Activated T-helper 1 cell treated with anti-CD3 and anti-CD28 coated beads, Interleukin-12 subunit alpha, Interleukin-12 subunit beta, Interleukin-2, Interleukin-4 antibody, amounts not matched to agents 30 ng/mL and 10 ng/mL and 1 ng/mL, durations not matched to agents 14 hours and 24 hours and 36 hours (primary cell): ENCODE measurements at places on chromosomes 1 and 21. TPM values are rescaled to one million over a fixed set of nuclear protein-coding genes. Genes with fewer than 3 reads are reported as not detected.

- DNase-seq: no peak
Measured at GRCh38 chr1:113935970-113936369, 6.8 kb downstream of the HIPK1 start.

DNA sequence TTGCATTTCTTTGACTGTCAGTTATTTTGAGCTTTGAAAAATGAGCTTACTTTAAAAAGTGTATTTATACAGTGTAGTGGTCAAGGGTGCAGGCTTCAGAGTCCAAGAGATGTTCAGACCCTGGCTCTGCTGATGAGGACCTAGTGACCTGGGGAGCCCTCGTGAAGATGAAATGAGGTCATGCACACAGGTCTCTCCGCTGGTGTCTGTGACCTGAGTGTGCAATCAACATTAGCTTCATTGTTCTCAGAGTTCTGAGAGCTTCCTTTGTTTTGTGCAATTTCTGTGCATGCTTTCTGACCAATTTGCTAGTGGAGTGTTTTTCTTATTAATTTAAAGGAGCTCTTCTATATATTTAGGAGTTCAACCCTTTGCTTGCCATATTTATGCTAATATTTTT is 71.3 kb downstream of the RIPK4 start:
- no peak for DNase-seq

GRCh38 chr1:92459871-92460320 is 26.8 kb downstream of the GFI1 start:
- DNase-seq: no peak

- peak; percentile 74 for DNase-seq
Measured at GRCh38 chr1:154324669-154325582, at the start of gene ATP8B2. Gene ATP8B2, plus strand, starts transcription at chr1:154325525. Its CDS starts 2,617 bp downstream, at chr1:154328142.

DNA sequence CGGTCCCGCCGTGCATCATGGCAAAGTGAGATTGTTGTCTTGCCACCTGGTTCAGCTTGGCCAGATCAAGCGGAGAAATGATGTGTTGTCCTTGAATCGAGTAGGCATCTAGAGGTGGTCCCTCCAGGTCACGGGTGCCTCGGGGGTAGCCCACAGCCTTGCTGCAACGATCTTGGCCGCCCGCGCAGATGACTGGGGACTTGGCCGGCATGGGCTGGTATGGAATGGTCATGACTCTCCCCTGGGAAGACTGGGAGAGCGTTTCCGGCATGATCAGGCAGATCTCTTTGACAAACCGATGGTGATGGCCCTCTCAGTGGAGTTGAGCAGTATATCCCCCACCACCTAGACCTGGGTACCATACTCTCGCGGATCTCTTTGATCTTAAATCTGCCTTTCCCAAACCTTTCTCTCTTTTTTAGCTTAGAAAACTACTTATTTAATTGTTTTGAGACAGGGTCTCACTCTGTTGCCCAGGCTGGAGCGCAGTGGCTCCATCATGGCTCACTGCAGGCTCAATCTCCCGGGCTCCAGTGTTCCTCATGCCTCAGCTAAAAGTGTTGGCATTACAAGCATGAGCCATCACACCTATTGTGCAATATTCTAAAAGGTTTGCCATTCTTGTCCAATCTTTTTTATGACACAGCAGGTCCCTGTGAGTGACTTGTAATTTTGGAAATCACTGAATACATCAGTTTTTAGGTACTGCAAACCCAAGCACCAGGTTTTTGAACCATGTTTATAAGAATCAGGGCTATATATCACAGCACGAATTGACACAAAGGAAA is 9.4 kb upstream of the ELAPOR1 start:
- DNase-seq: no peak

DNA sequence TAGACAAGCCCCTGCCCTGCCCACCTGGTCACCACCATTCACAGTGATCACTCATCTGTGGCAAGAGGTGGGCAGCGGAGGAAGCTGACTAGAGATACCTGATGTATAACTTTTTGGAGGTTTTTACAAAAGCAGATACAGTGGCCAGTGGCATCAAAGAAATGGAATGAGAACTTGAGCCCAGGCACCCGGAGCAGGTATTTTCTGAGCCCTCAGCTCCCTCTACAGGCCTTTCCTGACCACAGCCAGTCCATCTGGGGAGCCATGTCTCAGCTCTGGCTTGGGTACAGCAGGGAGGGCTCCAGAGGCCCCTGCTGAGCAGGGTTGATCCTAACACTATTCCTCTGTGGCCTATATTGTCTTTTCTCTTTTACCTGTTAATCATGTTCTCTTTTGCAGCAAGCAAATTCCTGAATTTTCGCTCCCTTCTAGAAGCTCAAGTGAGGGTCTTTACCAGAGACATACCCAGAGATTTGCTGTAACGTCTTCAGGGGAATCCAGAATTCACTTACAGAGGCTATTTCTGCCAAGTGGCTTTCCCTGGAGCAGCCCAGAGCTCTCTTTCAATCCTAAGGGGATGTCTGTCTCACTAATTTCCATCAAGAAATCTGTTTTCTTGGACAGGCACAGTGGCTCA is 27.3 kb downstream of the GPR157 start:
- DNase-seq: peak; percentile 18

DNA sequence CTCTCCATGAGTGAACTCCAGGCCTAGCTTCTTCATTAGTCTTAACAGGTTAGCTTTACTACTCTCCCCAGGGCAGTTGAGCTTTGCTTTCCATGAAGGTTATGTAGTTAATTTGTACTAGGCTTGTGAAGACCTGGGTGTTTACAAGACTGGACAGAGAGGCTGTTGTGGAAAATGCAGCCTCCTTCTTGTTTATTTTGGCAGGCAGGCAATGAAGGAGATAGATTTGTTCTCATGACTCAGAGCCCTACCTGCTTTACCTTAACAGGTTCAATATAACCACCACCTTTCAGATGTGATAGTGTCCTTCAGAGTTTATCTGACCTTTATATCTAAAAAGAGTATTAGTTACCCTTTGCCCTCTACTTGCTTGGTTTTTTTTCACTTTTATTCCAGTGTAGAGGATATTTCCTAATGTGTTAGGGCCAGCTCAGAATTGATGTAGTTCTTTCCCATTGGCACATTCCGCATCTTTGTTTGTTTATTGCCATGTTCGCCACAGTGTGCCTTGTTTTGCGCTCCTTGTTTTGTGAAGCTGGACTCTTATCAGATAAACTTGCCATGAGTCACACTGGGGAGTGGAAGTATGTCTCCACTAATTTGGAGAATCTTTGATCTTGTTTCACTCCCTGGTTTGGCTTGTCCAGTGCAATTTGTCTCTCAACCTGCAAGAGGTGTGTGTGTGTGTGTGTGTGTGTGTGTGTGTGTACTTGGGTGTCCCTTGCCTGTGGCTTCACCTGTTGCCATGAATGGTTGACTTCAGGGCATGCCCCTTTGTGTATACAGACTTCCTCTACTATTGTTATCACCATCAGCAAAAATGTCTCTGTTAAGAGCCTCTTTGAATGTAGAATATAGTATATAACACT is 87.4 kb upstream of the MACF1 start:
- DNase-seq: no peak

DNA sequence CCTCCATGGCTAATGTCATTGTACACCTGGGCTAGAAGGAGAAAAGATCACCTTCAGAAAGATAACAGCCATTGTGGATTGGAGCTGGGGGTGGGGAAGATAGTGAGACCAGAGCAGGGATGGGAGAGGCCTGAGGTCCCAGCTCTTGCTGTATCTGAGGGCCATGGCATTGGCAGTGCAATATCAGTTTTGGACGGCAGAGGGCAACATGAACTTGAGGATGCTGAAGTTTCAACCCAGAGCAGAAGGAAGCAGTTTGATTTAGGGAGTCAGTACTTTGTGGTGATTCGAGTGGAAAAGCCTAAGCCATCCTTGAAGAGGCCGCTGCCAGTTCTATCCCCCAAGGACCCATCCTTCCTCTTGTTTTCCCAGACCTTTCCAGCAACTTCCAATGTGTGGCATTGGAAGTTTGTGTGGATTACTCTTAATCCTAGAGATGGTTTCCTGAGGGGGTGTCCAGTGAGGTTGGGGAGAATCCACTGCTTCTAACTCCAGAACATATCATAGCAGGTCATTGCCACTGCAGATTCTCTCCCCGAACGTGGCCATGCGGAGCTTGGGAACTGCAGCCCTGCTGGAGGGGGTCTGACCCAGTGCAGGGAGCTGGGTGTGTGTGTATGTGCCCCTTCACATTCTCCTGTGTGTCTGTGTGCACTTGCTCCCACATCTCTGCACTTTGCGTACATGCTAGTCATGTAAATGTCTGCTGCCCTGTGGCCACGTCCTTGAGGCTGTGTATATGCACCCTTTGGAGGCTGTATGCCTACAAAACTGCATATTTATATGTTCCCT is 24.1 kb downstream of the SLC26A9 start:
- peak; percentile 56 for DNase-seq

GRCh38 chr1:14815175-14815877 is 216.8 kb downstream of the KAZN start:
- DNase-seq: no peak

DNA sequence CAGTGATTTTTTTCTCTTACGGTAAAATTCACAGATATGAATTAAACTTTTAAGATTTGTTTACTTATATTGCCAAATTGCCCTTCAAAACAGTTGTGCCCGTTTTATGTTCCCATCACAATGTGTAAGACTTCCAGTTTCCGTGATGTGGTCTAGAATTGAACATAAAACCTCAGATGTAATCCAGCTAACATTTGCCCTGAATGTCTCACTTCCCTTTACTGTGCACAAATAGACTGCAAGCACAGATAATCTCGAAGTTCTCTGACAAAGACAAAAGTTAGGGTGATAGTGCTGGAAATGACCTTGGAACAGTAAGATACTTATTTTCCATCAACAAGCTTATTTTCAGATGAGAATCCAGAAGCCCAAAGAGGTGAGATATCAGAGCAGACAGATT is 177.5 kb downstream of the ZZZ3 start:
- no peak for DNase-seq

- no peak for DNase-seq
Measured at GRCh38 chr1:10737651-10738050, 58.8 kb downstream of the CASZ1 start.

The GPR153 gene
- 1.4 and 1.6 TPM in 2 replicates for total RNA-seq

The SLC37A1 gene
- total RNA-seq: 21.9 and 25.0 TPM in 2 replicates

The PYHIN1 gene
- total RNA-seq: 19.5 and 19.9 TPM in 2 replicates

The OLFML2B gene
- not detected in 2 replicates for total RNA-seq

The ZMYND12 gene
- not detected in 2 replicates for total RNA-seq
